NCI-H510A (cell line): ENCODE measurements at places on chromosomes 11 and 22.

- DNase-seq: no peak
These were observed 92.8 kb downstream of the USP35 start for GRCh38 chr11:78281511-78281910.

DNA sequence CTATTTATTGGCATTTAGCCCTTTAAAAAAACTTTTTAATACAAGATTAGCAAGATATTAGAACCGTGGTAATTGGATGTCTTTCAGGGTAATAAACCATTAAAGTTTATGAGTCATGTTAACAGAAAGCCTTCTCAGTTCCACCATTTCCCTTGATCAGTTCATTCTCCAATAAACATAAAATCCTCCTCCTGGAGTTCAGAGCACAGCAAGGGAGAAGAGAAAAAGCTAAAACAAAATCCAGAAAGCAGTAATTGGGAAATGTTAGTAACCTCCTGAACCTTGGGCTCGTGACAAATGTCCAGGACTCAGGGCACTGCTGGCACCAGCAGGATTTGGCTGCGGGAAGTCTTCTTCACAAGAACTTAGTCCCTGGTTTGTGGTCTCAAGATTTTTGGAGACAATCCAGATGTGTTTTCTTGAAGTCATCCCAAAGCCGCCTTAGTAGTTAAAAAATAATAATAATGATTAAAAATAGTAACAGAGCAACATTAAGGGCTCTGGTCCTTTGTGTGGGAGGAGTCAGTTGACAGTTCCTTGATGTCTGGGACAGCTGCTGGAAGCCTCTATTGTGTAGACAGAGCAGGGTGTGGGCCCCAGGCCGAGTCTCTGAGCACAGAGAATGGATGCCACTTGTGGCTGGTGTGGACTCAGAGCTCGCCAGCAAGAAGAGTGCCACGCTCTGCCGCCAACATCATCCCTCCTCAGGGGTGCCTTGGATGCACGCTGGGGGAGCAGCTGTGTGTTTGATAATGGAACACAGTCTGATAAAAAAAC, 43.4 kb upstream of the PITPNB start:
- no peak for DNase-seq

DNA sequence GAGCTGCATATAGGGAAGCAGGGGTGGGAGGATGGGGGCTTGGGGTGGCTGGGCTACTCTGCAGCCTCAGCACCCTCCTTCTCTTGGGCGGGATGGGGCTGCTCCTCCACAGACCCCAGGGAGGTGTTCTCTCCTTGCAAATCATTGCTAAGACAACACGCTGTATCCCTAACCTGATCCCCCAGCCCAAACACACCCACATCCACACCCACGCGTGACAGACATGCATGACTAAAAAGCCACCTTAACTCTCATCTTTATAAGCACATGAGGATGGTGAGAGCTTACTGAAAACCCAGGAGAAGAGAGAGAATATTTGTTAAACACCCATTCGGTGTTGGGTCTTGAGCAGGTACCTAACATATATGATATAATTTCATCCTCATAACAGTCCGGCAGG, 39.9 kb upstream of the EIF3D start:
- no peak for DNase-seq

DNA sequence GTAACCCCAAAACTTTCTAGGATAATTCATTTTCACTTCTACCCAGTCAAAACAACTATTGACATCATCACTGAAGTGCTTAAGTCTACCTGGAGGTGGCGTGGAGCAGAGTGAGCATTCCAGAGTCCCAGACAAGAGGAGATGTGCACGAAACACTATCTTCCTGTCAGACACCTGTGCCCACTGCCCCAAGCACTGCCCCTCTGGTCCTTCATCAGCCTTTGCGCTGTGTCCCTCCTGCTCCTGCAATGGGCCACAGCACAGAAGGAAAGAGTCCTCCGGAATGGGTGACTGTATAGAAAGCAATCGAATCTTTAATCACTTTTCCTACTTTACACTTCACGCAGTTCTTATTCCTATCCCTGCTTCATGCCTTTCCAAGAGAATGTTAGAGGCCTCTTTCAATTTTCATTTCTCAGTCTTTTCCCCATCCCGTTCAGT, 512 bp upstream of the GRIA4 start:
- DNase-seq: peak; percentile 43
